Activated naive CD8-positive, alpha-beta T cell treated with anti-CD3 and anti-CD28 coated beads for 36 hours (primary cell): ENCODE measurements at places on chromosomes 7 and 10. TPM values are rescaled to one million over a fixed set of nuclear protein-coding genes. Genes with fewer than 3 reads are reported as not detected.
A peak's percentile ranks its signal among the peaks of the same experiment; 100 is the strongest.

DNA sequence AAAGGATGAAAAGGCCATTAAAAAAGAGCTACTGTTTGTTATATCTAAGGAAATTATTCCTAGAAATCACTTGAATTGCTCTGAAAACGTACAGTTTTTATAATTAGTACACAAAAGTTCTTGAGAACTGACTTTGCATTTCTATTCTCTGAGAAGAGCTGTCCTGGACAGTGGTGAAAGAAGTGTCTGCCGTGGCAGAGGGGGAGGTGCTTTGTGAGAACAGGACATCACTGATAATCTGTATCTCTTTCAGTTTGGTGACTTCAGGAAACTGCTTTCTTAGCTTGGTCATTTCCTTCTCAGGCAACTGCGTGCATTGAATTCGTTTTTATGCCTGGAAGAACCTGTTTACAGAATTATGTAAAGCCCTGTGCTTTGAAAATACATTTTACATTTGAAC, 52.1 kb downstream of the POLL start:
- H3K27me3 ChIP-seq, result no peaks in the 10 kb centered on the region
- no peaks in the 10 kb centered on the region for H3K4me1 ChIP-seq
- H3K36me3 ChIP-seq, result peaks cover 4% of the 10 kb centered on the region
- no peak for DNase-seq
- no peak overlapping the region for H3K27ac ChIP-seq
- H3K4me3 ChIP-seq, result no peak overlapping the region

- H3K4me1 ChIP-seq, result peaks cover 8% of the 10 kb centered on the region
- no peak overlapping the region for H3K4me3 ChIP-seq
- no peak overlapping the region for H3K27ac ChIP-seq
- no peaks in the 10 kb centered on the region for H3K36me3 ChIP-seq
- H3K27me3 ChIP-seq, result peaks cover 63% of the 10 kb centered on the region
Measured at GRCh38 chr7:74026406-74026902, 1.5 kb upstream of the ELN start.

Gene HSPA12A
- total RNA-seq, result 0.08 TPM

Gene TUBAL3
- not detected for total RNA-seq

DNA sequence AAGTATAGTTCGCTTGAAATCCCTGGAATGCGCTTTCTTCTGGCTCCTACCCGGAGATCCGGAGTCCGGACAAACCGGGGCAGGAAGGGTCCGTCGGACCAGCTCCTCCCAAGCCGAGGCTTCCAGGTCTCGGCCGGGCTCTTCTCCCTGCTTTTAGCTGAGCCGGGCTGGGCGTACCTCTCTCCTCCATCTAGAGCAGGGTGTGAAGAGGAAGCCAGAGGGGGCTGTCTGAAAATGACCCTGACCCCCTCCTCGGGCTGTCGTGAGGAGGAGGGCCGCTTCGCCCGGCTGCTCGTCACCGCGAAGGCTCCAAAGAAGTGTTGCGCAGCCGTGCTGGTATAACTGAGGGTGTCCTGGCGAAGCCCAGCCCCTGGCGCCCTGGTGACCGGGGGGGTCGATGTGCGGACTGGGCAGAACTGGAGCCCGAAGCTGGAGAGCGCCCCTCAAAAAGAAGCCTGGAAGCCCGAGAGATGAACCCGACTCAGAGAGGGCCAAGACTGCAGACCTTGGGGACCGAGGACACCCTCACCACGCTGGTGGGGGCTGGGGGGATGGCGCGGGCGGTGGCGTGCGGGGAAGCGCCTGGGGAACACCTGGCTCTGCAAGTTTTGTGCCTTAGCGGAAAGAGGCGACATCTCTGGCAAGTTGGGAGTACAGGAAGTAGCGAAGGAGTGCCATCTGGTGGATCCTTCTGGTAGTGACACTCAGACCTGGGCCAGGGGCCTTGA, 5.7 kb downstream of the KAZALD1 start:
- H3K4me3 ChIP-seq, result peak overlapping the region; percentile 71
- H3K27ac ChIP-seq, result no peak overlapping the region
- H3K4me1 ChIP-seq, result peaks cover 16% of the 10 kb centered on the region
- peak; percentile 76 for DNase-seq
- H3K27me3 ChIP-seq, result peaks cover 62% of the 10 kb centered on the region
- no peaks in the 10 kb centered on the region for H3K36me3 ChIP-seq
